ENCODE measurements at places on chromosomes 6 and 20.

DNA sequence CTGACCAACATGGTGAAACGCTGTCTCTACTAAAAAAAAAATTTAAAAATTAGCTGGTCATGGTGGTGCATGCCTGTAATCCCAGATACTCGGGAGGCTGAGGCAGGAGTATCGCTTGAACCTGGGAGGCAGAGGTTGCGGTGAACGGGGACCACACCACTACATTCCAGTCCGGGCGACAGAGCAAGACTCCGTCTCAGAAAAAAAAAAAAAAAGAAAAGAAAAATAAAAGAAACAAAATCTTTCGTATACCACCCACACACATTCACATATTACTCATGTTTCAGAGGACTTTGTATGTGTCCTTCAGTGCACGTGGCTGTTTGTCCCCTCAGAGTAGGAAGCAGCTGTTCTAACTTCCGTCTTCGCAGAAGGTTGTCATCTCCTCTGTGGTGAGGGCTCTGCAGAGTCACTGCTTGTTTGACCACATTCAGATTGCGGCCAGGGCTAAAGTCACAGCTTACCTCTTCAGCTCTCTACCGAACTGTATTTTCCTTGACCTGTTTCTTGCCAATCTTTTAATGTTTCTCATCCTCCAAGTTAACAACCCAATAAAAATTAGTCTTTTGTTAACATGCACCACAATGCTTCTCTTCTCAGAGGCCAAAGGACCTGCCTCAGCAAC, 36.6 kb upstream of the HIVEP1 start:
- DNase-seq: no peak

GRCh38 chr6:39669973-39670342, 55.2 kb downstream of the KIF6 start:
- DNase-seq: no peak

DNA sequence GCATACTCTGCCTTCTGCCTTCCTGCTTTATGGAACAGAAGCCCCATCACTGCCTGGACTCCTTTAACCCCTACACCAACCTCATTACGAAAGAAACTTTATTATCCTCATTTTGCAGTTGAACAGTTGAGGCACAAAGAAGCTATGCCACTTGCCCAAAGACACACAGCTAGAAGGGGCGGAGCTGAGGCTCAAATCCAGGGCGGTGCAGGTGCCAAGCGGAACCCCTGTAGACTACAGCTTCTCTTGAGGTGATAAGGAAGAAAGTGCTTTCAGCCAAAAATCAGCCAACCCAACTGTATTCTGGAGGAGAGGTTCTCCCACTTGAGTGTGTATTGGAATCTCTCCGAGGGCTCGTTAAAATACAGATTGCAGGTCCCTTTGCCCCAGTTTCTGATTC, 90.5 kb downstream of the PRND start:
- DNase-seq: no peak

DNA sequence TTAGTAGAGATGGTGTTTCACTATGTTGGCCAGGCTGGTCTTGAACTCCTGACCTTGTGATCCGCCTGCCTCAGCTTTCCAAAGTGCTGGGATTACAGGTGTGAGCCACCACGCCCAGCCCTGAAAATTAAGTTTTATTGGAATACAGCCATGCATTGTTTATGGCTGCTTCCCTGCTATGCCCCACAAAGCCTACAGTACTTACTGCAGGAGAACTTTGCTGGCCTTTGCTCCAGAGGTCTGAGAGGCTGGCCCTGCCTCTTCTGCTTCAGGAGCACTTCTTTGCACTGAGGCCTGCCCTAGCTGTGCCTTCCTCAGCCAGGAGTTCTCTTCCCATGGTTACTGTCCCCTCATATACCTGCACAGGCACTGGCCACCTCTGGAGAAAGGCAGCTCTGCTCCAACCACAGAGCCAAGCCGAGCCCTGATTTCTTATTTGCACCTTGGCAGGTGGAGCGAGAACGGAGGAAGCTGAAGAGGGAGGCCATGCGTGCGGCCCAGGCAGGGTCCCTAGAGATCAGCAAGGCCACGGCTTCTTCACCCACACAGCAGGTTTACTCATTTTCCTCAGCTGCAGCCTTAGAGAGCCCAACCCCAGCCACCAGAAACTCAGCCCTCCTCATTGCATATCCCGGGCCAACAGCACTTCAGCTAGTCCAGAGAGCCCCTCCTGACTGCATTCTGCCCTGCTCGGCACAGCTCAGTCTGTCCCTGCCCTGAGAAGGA, 20.8 kb downstream of the C20orf173 start:
- no peak for DNase-seq

- no peak for DNase-seq
These were observed 447 bp downstream of the MCM3 start for GRCh38 chr6:52284131-52284459.
